ENCODE measurements at places on chromosomes 7 and 10. TPM values are rescaled to one million over a fixed set of nuclear protein-coding genes. Genes with fewer than 3 reads are reported as not detected.

Gene C7orf33
- total RNA-seq: not detected

Gene C10orf105
- total RNA-seq: not detected

Gene FBXL15
- 10.7 TPM for total RNA-seq

Gene SHOC2
- total RNA-seq: 13.5 TPM

Gene ZNF282
- total RNA-seq: 23.0 TPM

Gene RNF148
- total RNA-seq: not detected

Gene ZEB1
- total RNA-seq: 10.1 TPM

Gene ARMC3
- total RNA-seq: 0.71 TPM

Gene TRIM50
- total RNA-seq: not detected

Gene NODAL
- total RNA-seq: not detected

Gene GHRHR
- total RNA-seq: not detected

Gene TECPR1
- total RNA-seq: 8.7 TPM

Gene SEMA3D
- total RNA-seq: 0.01 TPM

Gene ACTA2
- 19.2 TPM for total RNA-seq

Gene CFAP43
- 0.25 TPM for total RNA-seq

Gene MYL10
- not detected for total RNA-seq

Gene PKD1L1
- total RNA-seq: 0.14 TPM

Gene SNCG
- 12.3 TPM for total RNA-seq

Gene CYP3A7
- not detected for total RNA-seq

Gene AMZ1
- total RNA-seq: not detected

Gene PNLIPRP2
- total RNA-seq: not detected

Gene MICU1
- 64.1 TPM for total RNA-seq

Gene ZNF117
- total RNA-seq: 0.32 TPM

Gene EPHB6
- total RNA-seq: 0.49 TPM

Gene MBL2
- total RNA-seq: not detected

Gene RARRES2
- not detected for total RNA-seq

Gene C7orf57
- 0.31 TPM for total RNA-seq

Gene CALY
- 0.45 TPM for total RNA-seq

Gene CRHR2
- 0.06 TPM for total RNA-seq

Gene SORCS1
- not detected for total RNA-seq

Gene CCDC3
- total RNA-seq: 0.93 TPM

Gene LRRD1
- total RNA-seq: not detected

Gene PLEKHS1
- total RNA-seq: 0.07 TPM

Gene CPA2
- 0.30 TPM for total RNA-seq

Gene CYP2C18
- total RNA-seq: not detected

Gene ZNF804B
- not detected for total RNA-seq
